NCI-H1417 treated with DMSO at 0.1 percent for 48 hours (cell line): ENCODE measurements at places on chromosomes 12 and 14.

DNA sequence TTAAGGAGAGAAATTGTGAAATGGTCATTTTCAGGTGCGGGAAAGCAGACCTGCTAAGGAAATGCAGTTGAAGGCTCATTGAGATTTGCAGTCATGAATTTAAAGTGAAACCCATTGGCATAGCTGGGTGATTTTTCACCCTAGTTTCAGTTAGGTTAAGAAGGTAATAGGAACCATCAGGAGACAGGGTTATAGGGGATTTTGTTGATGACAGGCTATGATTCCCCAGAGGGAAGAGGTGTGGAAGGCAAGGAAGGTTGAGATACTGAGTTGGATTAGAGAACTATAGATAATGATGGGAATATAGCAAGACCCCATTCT is 22.7 kb upstream of the BMAL2 start:
- DNase-seq, result no peak

GRCh38 chr12:1313906-1314305 is 280.5 kb downstream of the FBXL14 start:
- DNase-seq, result no peak

GRCh38 chr12:70398862-70399261 is 32.8 kb downstream of the KCNMB4 start:
- DNase-seq, result no peak

GRCh38 chr12:89393551-89394121 is 41.3 kb upstream of the DUSP6 start:
- DNase-seq, result no peak

GRCh38 chr12:42798811-42799438 is 209.4 kb upstream of the PRICKLE1 start:
- no peak for DNase-seq

DNA sequence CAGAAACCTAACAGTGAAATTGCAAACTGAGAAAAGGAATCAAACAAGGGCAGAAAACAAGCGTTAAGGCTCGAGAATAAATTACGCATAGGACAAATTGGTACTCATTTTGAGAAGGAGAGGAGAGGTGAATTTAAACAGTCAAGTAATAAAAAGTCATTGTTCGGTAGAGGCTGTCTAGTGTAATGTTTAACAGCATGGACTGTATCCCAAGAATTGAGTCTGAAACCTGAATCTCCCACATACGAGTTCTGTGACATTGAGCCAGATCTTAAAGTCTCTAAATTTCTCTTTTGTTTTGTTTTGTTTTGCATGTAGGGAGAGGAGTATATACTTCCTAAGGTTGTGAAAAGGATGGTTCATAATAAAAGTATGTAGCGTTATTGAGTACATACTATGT is 216.5 kb upstream of the BTG1 start:
- DNase-seq, result no peak

GRCh38 chr12:117097159-117097558 is 2.1 kb downstream of the TESC start:
- no peak for DNase-seq

DNA sequence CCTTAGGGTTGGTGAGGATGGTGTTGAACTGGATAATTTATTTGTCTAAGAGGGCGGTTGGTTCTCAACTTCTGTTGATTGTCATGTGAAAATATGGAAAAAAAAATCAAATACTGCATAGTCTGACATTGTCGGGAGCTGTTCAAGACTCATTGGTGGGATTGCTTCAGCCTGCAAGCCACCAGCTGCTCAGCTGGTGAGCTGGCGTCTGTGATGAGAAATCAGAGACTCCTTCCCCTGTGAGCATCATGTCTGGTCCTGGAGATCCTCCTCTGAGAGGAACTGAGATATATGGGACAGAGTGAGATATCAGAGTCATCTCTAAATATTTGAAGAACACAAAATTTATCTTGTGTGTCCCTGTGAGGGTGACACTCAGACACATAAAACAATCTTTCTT is 49.9 kb downstream of the TRIM9 start:
- no peak for DNase-seq

- DNase-seq, result no peak
Observed at GRCh38 chr12:28415755-28416154, 225.5 kb downstream of the CCDC91 start.

DNA sequence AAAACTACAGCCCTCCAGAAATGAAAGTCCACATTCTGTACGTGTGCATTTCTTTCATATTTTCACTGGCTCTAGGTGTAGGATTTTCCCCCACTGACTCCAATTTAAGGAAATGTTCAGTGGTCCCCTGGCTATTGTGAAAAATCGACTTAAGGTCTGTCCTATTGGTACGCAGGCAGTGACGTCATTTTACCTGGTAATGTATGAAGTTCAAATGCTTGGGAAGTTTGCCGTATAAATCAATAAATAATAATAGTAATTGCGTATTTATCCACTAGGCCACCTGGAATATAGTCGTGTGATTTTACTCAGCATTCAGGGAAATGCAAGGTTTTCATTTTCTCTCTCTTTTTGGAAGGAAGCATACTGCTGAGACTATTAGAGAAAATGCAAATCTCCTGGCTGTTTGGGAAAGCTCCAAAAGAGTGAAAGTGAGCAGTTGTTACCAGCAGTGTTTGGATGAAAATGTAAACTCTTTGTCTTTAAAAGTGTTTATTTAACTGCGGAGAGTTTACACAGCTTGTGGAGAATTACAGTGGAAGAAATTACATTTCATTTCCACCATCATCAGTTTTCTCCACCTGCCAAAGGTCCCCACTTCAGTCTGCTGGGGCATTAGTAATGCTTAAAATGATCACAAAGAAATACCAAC is 107.0 kb downstream of the EXOC5 start:
- DNase-seq, result peak; percentile 37

GRCh38 chr12:70772836-70773235 is 135.6 kb upstream of the PTPRB start:
- DNase-seq, result no peak

- no peak for DNase-seq
Observed at GRCh38 chr14:34863844-34864243, 11.3 kb downstream of the BAZ1A start.

- no peak for DNase-seq
Observed at GRCh38 chr12:23950775-23951451, 1.4 kb upstream of the SOX5 start.
